ENCODE measurements at places on chromosomes 5 and 9.

DNA sequence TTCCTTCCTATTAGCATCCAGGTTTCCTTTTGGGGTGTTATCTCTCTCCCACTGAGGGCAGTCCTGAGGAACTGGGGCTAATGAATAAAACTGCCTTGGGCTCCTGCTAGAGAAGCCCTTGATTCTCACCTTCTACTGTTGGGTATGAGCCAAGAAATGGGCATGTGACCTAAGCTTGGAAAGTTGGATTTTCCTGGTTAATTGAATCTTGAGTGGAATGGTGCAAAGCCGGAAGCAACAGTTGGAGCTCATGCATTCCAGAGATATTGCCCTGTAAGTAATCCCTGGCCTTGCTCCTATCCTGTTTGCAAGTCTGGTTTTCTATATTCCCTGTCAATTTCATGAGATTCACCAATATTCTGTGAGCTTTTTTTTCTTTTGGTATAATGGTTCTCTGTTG, 158.5 kb upstream of the ELL2 start:
- DNase-seq, result no peak

DNA sequence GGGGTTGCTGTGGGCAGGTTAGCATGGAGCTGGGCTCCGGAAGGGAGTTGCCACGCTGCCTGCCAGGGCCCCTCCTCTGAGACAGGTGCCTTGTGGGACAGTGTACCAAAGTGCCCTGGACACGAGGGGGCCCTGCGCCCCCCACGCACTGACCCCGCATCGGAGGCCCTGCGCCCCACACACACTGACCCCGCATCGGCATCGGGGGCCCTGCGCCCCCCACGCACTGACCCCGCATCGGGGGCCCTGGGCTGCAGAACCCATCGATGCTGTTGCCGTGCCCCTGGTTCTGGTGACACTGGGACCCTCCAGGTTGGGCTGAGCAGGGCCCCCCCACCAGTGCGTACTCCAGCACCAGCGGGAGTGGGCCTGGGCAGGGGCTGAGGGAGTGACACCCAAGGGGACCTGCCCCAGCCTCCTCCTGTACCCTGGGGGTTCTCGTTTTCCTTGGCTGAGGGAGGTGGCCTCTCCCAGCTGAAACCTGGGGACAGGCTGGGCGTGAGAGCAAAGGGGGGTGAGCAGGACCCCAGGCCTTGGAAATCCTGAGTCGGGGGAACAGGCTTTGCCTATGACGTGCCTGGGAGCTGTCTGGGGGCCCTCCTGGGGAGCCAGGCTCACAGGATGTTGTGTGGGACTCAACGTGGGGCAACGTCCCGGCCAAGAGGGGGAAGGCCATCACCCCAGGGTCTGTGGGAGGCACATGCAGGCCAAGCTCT, 6.9 kb downstream of the SAPCD2 start:
- no peak for DNase-seq

- DNase-seq, result no peak
Measured at GRCh38 chr5:95662946-95663345, 16.4 kb downstream of the RFESD start.

DNA sequence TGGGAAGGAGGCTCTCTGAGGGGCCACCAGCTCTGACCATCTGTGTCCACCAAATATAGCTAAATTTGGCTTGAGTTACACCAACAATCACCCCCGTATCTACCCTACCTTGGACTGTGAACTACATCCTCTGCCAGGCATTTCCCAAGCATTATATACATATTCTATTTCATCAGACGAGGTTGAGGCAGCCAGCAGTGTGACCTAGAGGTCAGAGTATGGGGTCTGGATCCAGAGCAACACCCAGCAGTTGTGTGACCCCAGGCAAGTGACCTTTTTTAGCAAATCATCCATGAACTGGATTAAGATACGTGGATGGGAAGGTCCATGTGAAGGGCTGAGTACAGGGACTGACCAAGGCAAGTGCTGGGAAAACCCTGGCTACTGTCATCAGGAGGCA, 180.6 kb downstream of the HSPA4 start:
- no peak for DNase-seq

- DNase-seq, result no peak
Measured at GRCh38 chr5:158525663-158526062, 574.1 kb downstream of the EBF1 start.

- no peak for DNase-seq
Measured at GRCh38 chr9:72454871-72455491, 66.4 kb upstream of the TMC1 start.

DNA sequence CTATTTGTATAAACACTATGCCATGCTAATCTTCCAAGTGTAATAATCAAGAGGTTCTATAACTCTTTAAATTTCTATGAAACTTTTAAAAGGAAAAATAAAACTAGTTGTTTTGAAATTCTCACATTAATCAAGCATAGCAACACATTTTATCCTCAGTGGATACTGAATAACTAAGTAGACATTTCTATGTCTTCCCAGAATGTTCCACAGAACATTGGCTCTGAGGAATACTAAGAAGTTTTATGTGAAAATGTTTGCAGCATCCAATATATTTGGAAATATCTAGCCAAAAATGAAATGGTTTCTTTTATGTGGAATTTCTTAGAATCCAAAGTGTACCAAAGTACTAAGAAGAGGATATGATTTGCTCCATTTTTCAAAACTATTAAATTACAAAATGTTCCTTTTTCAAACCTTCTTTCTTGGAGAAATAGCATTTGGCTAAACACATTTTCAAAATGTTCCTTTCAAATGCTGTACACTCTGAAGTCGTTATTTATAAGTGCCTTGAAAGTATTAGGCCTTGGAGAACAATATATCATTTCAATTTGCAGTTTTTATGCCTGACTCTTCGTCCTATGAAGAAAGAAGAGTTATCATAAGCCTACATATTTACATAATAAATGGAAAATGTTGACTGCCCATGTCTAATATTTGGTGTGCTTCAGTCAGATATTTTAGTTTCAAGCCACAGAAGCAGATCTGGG, 175.6 kb upstream of the COX7C start:
- no peak for DNase-seq

GRCh38 chr9:124869466-124869985, 7.6 kb downstream of the ARPC5L start:
- no peak for DNase-seq

Data from activated CD4-positive, alpha-beta T cell treated with anti-CD3 and anti-CD28 coated beads, Interleukin-2, amount 50 U/mL, for 16 hours (primary cell).